ENCODE measurements at places on chromosomes 2 and 18.
A peak's percentile ranks its signal among the peaks of the same experiment; 100 is the strongest.

DNA sequence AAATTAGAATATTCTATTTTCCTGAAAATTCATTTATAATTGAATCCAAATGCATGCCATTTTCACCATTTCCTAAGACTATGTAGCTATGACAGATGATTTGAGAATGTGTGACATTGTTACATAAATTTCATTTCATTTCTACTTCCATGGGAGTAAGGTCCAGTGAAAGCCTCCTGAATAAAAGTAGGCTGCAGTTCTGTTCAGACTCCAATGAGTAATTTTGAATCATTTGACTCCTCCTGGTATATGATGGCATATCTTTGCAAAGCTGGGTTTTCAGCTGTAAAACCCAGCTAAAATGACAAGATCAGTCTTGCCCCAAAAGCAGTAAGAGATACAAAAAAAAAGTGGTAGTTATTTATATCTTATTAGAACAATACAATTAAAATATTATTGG, 101.0 kb upstream of the DNAJC10 start:
- DNase-seq = no peak

DNA sequence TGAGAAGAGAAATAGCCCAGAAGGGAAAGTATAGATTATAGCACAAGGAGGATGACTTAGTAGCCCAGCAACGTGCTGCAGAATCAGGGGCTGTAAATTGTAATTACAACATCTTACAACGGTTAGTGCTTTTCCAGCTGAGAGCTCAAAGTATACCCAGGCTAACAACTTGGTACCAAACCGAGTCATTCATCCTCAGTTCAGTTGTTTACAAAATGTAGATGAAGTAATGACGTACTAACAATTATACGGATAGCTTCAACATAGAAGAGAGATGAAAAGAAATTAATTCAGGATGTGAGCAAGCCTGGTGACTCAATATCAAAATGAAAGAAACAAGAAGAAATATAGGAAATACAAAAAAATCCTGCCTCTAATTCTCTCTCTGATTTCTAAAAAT, 99.2 kb downstream of the DYNAP start:
- DNase-seq = no peak

- peak; percentile 20 for DNase-seq
These were observed 548.6 kb upstream of the ZEB2 start for GRCh38 chr2:145068509-145068908.

DNA sequence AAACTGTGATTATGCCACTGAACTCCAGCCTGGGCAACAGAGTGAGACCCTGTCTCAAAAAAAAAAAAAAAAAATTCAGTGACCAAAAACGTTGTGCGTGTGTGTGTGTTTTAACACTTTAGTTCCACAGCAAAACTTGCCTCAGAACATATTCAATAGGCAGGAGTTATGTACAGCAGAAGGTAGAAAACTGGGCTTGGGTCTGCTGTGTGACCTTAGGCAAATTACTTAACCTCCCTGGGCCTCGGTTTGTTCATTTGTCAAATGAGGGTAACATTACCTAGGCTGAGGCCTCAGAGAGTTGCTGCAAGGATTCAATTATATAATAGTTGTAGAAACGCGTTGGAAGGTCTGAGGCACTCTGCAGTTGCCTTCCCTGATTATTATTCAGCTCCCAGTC, 10.3 kb upstream of the SCG2 start:
- DNase-seq = no peak

- no peak for DNase-seq
These were observed 192.6 kb upstream of the ZEB2 start for GRCh38 chr2:144712550-144712940.

- DNase-seq = no peak
These were observed 13.8 kb upstream of the KCNS3 start for GRCh38 chr2:17864676-17865075.

DNA sequence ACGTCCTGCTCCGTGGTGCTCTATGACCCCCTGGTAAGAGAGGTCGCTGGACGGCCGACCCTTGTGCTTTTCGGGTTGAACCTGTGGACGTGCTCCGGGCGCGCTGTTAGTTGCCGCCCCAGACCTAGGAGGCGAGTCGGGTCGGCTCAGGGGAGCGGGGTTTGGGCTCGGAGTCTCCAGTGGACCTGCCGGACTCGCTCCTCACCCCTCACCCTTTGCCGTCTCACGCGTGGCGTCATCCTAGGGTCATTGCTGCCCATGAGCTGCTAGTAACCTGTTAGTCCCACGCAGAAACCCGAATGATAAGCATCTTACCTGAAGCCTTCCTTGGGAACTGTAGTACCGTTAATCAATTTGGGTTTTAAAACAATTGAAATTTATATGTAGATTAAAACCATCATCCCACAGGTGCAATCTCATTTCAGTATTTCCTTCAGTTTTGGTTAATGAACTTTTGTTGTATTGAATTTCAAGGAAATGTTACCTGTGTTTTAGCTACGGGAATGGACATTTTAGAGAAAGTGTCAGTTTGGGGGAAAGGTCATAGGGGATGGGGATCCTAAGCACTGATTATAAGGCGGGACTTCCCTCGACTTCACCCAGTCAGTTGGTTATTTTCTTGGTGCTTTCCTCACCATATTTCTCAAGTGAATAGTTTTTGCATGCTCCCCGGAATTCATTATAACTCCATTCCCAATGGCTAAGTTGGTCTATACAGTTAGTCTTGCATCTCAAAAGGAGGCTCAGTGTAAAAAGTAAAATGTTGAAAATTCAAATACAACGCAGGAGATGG, 536 bp downstream of the ELP2 start:
- DNase-seq = no peak

DNA sequence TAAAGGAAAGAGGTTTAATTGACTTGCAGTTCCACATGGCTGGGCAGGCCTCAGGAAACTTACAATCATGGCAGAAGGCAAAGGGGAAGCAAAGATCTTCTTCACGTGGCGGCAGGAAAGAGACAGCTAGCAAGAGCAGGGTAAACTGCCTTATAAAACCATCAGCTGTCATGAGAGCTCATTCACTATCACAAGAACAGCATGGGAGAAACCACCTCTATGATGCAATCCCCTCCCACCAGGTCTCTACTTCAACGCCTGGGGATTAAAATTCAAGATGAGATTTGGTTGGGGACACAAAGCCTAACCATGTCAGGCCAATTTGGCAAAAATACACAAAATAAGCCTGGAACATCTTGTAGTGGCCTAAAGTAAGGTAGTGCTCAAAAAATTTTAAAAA, 152.6 kb downstream of the COL6A3 start:
- DNase-seq = no peak

DNA sequence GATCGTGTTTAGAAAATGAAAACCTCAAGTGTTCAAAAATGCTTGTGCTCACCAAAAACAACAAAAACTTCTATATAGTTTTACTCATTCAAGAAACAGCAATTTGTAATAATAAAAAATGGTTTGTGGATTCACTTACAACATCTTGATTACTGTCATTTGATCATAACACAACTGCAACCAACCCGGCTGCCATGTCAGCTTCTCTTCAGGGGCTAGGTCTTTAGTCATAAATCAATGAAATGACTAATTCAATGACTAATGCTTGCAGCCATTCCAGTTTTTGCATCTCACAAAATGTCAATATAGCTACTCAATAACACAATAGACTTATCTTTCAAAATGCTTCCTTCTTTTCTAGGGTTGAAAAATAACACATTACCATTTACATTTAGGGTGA, 128.0 kb downstream of the OLA1 start:
- DNase-seq = peak; percentile 54

GRCh38 chr2:9179572-9180201, 26.9 kb upstream of the ASAP2 start:
- DNase-seq = peak; percentile 94

GRCh38 chr2:237865623-237866041, 6.2 kb downstream of the RAMP1 start:
- DNase-seq = peak; percentile 49

GRCh38 chr18:77079954-77080682, 52.5 kb downstream of the MBP start:
- DNase-seq = no peak

GRCh38 chr18:5600378-5601071, 56.7 kb upstream of the EPB41L3 start:
- peak; percentile 14 for DNase-seq

DNA sequence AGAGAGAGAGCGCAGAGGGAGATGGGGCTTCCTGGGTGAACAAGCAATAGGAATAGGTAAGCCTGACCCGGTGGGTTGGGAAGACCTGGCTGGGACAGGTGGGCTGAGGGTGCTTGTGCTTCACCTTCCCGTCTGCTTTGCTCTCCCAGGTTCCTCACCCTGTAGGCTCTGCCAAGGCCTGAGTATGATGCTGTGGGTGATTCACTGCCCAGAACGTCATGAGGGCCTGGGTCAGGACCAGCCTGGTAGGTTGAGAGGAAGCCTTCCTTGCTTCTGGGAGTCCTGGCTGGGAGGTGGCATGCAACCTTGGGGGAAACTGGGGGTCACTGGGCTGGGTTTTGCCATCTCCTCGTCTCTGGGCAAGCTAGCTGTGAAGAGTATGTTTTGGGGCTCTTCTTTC, 220.2 kb upstream of the APCDD1 start:
- no peak for DNase-seq

DNA sequence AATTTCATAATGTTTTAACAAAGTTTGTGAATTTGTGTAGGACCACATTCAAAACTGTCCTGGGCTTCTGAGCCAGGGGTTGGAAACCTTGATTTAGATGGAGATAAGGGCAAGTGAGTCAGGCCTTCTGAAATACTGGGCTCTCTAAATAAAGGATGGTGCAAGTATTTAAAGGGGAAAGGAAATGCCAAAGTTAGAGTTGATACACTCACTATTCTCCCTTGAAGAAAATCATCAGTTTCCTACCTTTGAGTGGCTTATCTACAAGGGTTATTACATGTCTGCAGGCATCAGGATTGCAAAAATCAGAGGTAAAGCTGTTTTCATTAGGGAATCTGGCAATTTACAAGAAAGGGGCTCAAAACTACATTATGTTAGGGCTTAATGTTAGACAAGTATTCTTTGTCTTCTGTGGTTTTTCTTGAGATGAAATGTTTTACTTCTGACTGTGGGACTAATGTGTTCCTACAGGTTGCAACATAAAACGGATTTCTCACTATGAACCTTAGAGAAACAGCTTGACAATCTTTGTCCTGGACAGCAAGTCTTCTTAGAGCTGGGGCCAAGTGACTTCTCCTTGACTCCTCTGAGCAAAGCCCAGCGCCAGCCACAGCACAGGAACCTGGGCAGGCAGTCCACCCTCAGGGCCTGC, 31.1 kb downstream of the RNU4ATAC start:
- DNase-seq = peak; percentile 11

DNA sequence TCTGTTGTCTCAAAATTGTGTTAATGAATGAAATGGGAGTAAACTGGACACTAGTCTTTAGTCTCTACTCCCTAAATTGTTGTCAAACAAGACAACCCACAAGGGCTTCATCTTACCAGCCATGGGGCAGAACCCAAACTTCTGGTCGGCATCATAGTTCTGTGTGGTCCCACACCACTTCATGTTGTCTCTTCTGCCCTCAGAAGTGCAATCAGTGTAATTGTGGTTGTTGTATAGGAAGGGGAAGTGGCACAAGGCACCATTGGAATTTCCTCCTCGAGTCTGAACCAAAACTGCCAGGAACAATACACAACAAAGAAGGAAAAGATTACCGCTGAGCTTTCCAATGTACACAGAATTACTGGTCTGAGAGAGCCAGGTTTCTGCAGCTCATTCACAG, 12.6 kb downstream of the FN1 start:
- no peak for DNase-seq

DNA sequence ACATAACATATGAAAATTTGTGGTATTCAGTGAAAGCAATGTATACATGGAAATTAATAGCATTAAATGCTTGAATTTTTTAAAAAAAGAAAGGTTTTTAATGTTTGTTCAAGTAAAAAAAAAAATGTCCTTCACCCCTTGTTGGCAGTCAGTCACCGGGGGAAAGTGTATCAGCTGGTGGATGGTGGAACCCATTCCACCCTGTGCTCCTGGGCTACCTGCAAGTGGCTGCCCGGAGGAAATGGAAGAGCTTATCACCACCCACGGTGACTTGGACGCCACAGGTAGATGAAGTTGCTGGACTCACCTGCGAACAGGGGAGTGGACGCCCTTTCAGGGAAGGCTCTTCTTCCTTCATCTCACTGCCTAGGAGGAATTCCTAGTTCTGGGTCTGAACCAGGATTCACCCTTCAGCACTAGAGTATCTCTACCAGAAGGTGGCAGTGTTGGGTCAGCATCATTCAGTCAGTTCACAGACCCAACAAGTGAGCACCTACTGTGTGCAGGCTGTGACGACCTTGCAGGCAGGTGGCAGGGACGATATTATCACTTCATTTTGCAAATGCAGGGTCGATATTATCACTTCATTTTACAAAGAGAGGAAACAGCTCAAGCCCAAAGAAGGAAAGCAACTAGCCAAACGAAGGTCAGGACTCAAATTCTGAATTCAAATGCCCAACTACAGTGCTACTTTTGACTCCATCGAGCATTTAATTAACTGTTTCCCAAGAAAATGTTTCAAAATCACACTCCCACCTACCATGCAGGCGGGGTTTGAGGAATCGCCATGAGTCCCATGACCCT, 35.8 kb downstream of the CIB4 start:
- peak; percentile 73 for DNase-seq

DNA sequence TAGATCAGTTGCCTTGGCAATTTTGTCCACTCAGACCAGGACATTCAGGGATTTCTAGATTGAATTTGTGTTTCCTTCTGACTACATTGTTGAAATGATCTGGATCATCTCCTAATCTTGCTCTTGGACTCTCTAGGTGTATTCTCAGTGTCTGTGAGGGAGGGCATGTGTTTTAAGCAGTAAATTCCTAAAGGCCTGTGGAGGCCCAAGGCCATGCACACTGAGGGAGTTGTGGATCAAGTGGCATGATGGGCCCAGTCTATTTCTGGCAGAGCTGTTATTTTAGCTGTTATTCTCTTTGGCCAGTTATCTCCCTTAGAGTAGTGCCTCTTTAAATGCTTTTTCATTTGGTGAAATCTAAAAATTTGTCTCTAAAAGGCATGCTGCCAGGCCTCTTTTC, 144.9 kb downstream of the RPIA start:
- DNase-seq = no peak

DNA sequence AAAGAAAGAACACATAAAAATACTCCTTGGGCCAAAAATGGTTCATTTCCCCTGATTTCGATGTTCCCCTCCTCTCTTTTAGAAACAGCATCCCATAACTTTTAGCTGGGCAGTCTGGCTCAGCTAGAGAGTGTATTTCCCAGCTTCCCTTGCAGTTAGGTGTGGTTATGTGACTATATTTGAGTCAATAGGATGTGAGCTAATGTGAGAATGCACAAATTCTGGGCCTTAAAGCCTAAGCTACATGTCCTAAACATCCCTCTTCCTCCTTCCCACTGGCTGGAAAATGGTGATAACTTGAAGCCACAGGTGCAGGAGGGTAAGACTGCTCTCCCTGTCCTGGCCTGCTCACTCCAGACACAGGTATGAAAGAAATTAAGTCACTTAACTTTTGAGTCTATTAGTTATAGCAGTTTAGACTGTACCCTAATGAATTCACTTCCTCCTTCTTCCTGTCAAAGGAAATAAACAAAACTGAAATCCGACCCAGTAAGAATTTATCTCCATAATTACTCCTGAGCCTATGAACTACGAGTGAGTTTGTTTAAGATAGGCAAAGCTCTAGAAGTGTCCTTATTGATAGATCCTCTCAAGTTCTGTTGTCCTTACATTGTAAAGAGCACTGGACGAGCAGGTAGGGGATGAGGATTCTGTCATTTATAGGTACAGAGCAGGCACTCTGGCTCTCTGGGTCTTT, 177.6 kb downstream of the MTX2 start:
- DNase-seq = no peak

All from MCF 10A (cell line).